T-helper 2 cell treated with Interferon-gamma antibody and Interleukin-4, amounts not matched to agents 5 μg/mL and 100 μg/mL, for 36 hours (primary cell): ENCODE measurements at places on chromosomes 4 and X.

DNA sequence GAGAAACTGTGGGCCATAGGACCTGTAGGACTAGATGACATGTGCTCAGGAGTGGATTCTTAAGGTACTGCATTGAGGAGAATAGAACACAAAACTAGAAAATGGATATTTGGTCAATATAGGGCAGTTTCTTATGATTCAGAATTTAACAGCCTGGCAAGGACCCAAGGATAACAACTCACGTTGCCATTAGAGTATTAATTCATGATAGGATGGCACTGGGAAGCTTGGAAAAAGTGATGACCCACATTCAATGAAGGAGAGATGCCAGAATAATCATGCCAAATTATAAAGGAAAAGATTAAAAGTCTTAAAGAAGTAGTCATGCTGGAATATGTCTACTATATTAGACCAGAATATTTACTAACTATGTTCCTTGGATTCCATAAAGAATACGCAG is 594.5 kb downstream of the ANKRD50 start:
- DNase-seq: no peak

DNA sequence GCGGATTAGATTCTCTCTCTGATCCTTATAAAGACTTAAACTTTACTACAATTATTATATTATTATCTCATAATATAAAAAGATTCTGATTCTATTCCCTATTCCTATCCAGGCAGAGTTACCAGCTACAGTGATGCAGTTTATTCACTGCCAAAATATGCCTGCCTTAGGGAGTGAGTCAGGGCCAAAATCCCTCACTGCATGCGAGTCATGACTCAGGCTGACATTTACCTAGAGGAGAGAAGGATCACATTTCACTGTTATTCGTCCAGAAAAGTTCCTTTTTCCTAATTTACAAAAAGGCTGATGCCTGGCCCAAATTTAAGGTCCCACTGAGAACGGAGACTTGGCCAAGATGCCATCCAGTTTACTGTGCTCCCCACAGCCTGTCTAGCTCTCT is 168.5 kb upstream of the LDB2 start:
- no peak for DNase-seq

- no peak for DNase-seq
Measured at GRCh38 chrX:111365770-111366325, 46.1 kb downstream of the DCX start.

DNA sequence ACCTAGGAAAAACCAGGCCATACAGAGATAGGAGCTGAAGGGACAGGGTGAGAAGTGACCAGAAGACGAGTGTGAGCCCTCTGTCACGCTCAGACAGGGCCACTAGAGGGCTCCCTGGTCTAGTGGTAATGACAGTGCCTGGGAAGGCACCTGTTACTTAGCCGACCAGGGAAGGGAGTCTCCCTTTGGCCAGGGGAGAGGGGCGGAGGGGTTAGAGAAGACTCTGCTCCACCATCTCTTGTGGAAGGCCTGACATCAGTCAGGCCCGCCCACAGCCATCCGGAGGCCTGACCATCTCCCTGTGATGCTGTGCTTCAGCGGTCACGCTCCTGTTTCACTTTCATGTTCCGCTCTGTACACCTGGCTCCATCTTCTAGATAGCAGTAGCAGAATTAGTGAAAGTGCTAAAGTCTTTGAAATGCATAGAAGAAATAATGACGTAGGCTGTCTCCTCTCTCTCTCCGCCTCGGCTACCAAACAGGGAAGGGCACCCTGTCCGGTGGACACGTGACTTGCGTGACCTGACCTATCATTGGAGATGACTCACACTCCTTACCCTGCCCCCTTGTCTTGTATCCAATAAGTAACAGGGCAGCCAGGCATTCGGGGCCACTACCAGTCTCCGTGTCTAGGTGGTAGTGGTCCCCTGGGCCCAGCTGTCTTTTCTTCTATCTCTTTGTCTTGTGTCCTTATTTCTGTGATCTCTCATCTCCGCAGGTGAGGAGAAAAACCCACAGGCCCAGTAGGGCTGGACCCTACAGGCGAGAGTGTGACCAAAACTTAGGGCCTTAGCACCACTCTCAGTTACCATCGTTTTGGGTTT is 26.7 kb downstream of the HTT-AS start:
- DNase-seq: peak; percentile 83

GRCh38 chrX:100946299-100946927 is 17.7 kb upstream of the XKRX start:
- no peak for DNase-seq

DNA sequence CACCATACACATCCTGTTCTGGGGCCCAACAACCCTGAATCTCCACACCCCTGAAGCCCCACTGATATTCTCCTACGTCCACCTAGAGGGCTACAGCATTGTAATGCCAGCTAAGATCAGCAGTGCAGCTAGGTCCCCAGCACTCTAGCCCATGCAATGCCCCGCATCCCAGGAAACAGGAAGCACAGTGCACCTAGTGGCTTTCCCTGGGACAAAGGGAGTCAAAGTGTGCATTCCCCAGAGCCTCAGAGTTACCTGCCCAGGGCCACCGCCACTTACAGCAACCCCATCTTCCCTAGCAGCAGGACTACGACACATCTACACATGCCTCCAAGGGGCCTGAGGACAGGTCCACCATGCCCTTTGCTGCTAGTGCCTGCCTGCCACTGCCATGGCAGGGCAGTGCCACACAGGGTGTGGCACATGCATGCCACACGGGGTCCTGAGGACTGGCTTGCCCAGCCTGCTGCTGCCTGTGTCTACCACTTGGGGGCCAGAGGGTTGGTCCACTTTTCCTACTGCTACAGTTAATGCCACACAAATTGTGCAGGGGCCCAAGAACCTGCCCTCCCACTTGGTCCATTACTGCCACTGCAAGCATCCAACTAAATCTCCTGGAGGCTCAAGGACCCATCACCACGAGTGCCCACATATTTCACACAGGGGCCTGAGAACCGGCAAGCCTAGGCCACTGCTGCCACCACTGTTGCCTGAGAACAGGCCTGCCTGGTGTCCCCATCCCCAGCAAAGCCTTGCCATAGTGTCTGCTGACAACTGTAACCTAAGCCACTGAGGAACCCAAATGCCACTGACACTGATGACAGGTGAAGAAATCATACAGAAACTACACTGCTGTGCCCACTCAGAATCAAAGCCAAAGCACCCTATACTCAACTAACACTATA is 23.7 kb downstream of the TLR6 start:
- DNase-seq: no peak

GRCh38 chr4:144809056-144809640 is 163.2 kb downstream of the HHIP start:
- DNase-seq: no peak

GRCh38 chrX:47936224-47936939 is 67.4 kb downstream of the ZNF182 start:
- DNase-seq: no peak

- DNase-seq: peak; percentile 44
Measured at GRCh38 chr4:15001248-15001868, 923 bp upstream of the CPEB2 start.

- DNase-seq: no peak
Measured at GRCh38 chr4:37762294-37762990, 64.0 kb upstream of the PGM2 start.

DNA sequence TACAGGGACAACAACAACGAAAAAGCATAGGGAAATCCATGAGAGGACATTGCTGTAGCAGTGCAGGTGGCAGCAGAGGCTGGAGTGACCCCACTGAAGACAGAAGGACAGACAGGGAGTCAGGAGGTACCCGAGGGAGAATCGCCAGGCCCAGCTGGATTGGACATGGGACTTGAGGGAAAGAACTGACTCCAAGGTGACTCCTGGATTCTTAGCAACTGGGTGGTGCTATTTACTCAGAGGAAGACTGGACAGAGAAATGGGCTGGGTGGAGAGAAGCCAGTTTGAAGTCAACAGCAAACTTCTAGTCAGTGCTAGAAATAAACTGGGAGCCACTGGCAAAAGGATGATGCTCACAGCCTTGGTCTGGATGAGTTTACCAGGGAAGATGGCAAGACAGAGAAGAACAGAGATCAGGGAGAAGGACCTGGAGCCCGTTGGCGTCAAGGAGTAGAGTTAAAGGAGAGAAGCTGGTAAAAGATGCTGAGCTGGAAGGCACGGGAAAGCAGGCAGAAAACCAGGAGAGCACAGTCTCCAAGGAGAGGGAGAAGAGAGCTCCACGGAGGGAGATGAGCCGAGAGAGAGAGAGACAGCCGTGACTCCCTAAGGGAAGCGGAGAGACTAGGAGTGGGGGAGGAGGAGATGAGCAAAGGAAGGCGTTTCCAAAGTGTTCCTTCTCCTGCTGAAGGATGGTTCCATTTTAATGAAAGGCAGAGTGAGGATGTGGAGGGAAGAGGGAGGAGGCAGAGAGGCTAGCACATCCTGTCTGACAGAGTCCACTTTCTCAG is 119.4 kb downstream of the AFAP1 start:
- no peak for DNase-seq

DNA sequence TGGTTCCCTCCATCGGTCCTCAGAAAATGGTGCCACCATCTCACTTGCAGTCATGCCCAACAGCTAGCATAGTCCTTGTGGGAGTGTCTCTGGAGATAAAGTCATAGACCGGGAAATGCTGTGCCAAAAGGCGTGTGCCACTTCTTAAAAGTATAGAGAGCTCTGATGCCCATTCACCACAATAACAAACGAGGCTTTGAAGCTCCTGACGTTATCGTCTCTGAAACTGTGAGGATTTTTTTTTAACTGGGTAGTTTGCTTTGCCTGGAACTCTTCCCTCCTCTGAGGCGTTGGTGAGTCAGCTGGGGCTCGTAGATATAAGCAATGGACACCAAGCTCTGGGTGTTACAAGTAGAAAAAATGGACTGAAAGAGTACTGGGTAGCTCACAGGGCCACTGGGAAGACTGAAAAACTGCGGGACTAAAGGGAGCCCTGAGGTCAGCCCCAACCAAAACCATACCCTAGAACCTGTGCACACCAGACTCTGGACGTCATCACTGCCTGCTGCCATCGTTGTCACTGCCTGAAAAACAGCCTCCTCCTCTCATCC is 89.4 kb upstream of the TRIM2 start:
- peak; percentile 54 for DNase-seq

DNA sequence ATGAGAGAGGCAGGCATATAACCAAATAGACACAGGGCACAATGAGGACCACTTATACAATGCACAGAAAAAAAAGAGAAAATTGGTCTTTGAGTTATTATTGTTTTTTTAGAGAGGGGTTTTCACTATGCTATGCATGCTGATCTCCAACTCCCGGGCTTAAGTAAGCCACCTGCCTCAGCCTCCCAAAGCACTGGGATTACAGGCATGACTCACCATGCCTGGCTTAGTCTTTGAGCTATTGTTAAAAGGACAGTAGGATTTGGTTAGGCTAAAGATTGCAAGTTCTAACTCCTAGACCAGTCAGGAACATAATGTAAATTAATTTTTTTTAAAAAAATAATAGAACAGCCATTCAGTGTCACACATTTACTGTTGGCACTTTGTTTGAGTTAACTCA is 340.1 kb downstream of the GPAT3 start:
- DNase-seq: no peak

DNA sequence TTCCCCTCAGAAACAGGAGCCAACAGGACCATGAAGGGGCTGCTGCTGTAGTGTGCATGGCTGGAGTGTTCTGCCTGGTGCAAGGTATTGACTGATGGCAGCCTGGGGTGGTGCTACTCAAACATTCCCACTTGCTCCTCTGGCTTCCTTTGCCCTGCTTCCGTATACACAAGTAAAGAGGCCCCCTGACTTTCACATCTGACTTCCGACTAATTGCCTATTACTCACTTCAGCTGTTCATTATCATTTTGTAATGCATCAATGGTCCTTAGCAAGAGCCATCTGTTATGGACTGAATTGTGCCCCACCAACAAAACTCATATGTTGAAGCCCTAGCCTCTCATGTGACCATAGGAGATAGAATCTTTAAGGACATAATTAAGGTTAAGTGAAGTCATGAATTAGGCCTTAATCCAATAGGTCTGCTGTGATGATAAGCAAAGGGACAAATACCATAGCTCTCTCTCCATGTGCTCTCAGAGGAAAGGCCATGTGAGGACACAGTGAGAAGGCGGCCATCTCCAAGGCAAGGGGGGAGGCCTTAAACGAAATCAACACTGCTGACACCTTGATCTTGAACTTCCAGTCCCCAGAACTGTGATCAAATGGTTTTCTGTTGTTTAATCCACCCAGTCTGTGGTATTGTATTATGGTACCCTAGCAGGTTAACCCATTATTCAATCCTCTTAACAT is 122.5 kb upstream of the CLNK start:
- DNase-seq: no peak
